ENCODE measurements at places on chromosomes 11 and 22. TPM values are rescaled to one million over a fixed set of nuclear protein-coding genes. Genes with fewer than 3 reads are reported as not detected.

Gene PRR33
- total RNA-seq = not detected

Gene SCO2
- total RNA-seq = 1.8 TPM

Gene HEPHL1
- not detected for total RNA-seq

Gene SBF1
- total RNA-seq = 42.0 TPM

Gene DGCR6
- 0.26 TPM for total RNA-seq

GRCh38 chr11:106656646-106657045, 361.6 kb downstream of the GUCY1A2 start:
- no peak for DNase-seq

- no peak for DNase-seq
Observed at GRCh38 chr11:67031791-67032561, 9.0 kb downstream of the SYT12 start.

DNA sequence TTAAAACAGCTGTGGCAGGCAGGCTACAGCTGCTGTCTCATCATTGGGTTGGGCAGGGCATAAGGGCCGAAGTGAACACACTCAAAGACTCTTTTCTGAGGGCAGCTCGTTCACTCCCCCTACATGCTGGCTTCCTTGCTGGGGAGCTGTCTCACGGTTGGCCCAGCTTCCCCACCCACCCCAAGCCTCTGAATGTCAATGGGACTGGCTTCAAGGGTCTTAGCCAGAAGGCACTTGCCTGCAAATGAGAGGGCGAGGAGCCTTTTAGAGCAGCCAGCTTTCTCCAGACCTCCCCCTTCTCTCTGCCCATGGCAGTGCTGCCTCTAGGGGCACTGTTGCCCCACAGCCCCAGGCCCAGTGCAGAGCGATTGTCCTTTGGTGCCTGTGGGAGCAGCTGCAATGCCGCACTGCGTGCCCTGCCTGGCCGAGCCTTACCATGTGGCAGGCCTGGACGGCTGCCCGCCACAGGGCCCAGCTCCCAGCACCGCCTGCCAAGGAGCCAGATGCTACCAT, 94.7 kb upstream of the RASSF10 start:
- DNase-seq = no peak

DNA sequence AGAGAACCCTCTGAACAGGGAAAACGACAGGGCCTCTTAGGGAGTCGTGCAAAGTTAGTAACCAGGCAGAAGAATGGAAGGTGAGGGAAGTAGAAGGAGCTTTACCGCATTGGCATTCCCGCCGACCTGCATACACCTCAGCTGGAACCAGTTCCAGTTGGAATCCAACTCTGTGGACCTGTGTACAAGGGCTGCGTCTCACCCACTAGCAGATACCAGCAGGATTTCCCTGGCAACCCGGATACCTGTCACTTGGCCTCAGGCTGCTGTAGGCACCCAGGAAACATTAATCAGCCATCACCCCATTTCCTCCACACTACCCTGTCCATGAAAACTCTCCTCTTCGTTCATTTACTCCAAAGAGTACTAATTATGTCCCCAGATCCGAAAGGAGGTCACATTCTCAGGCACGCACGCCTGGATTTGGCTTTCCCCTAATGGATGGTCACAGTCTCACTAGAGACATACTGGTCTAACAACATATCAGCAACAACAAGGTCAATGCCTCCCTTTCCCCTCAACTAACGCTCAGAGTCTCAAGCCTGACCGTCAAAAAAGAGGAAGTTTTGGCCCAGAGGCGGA, 842 bp downstream of the ARFGAP2 start:
- no peak for DNase-seq

DNA sequence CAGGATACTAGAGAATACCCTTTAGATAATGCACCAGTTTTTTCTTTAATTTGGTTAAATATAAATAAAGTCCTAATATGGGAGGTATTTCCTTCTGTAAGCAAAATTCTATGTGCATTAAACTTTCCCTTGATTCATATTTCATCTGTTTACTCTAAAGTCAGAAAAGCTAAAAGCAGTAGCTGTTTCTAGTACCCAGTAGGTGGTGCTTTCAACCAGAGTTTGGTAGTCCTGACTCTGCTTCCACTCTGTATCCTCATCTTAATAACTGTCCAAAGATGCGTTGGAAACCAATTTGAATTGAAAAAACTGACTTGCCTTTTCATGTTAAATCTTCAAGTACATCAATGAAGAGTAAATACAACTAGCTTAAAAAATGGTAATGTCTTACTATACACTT, 1065.2 kb downstream of the JRKL start:
- DNase-seq = no peak

- DNase-seq = no peak
Observed at GRCh38 chr22:20211997-20212753, 55.9 kb downstream of the RTN4R start.

DNA sequence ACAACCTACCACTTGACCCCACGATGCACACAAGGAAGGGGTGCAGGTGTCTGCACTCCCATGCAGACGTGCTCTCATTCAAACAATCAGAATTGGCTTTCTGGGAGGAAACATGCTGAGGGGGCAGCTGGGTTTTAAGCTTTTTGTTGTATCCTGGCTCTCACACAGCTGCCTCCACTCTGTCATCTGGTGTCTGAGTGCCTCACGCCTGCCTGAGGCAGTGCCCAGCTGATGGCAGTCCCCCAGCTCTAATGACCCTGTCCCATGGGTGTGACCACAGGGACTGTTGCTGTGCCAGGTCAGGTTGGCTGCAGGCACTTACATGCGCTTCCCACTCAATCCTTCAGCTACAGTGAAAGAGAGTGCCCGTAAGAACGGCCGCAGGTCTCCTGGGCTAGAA, 53.7 kb downstream of the ARFGAP3 start:
- no peak for DNase-seq

DNA sequence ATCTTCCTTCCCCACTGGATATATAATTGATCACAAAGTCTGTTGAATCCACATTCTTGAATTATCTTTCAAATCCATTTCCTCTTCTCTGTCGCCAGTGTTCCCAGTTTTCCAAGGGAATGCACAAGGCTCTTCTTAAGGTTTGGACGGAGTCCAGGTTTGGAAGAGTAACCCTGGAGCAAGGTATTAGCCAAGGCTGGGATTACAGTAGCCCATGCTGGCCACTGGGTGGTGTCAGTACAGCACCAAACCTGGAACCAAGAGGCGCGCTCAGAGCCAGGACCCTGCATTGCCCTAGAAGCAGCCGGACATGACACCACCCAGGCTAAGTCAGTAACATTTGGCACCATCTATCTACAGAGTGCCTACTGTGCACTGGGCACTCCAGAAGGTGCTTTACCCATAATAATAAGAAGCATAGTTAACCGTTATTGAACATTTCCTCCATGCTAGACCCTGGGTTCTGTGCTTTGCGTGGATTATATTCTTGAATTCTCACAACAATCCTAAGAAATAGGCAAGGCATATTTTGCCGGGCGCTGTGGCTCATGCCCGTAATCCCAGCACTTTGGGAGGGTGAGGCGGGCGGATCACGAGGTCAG, 48.0 kb upstream of the CLPB start:
- peak; percentile 41 for DNase-seq

DNA sequence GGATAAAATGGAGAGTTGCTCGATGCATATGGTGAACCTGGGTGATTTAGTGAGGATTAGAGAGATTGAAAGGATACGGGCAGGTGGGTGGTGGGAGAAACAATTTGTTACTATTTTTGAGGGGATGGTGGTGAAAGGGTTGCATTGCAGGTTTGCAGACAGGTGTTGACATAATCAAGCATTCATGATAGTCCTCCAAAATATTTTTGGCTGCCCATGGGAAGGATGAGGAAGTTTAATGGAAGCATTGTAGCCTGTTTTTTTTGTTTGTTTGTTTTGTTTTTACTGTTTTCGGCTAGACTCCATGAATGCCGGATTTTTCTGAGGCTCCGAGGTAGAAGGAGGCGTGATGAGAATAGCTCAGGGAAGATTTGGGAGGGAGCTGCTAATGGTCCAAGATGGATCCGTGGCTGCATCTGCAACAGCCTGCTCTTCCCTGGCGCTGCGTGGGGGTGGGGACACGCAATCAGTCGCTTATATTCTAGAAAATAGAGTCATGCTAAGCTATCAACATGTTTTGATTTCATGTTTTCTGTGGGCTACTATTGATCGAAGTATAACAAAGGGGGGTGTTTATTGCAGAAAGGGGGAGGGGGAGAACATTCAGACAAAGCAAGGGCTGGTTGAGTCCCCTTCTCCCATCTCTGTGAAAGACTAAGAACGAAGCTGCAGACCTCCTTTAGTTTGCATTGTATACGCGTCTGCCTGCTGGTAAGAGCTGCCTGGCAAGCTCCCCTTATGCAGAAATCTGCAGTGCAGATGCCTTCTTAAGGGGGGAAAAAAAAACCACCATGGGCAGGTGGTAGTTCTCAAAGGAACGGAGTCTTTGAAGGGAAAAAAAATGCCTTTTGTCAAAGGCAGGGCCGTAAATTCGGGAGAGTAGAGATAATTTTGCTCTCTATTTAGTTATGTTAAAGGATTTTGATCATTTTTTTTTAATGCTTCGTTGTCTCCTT, 1.0 kb downstream of the RTN3 start:
- DNase-seq = no peak

GRCh38 chr11:37456746-37457145, 858.7 kb upstream of the RAG2 start:
- no peak for DNase-seq

GRCh38 chr11:96082002-96082899, 158.3 kb upstream of the MTMR2 start:
- DNase-seq = no peak

DNA sequence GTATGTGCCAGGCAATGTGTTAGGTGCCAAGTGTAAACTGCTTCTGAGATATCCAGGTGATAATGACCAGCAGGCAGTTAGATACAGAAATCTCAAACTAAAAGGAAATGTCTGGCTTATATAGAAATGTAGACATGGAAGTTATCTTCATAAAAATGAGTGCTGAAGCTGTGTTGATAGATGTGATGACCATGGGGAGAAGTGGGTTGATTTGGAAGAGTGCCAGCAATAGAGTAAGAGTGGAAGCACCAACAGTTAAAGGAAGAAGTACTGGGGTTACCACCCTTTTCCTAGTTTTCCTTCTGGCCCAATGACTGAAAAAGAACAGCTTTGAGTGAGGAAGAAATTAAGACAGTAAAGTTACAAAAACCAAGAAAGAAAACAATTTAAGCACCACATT, 68.5 kb downstream of the C2CD3 start:
- no peak for DNase-seq

GRCh38 chr11:110327508-110327907, 31.1 kb upstream of the RDX start:
- DNase-seq = no peak

DNA sequence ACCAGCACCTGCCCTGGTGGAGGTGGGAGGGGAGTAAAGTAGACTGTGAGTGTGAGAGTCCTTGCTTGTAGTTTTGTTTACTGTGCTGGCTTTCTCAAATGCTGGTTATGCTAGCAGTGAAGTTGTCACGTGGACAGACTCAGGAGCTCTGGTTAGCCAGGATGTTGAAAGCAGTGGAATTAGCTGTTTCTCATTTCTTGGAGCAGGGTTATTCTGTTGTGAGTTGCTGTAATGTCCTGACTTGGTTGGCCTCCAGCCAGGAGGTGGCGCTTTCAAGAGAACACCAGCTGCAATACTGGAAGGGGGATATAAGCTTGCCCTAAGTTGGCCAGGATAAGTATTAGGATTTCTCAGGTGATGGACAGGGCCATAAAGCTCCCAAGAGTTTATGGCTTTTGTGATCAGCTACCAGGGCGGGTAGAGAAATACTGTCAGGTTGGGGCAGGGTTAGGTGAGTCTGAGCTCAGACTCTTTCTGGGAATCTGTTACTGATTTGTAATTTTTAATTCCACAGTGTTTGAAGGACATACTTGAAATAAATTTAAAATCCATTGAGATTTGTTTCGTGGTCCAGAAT, 13.7 kb downstream of the CYP2D6 start:
- no peak for DNase-seq

DNA sequence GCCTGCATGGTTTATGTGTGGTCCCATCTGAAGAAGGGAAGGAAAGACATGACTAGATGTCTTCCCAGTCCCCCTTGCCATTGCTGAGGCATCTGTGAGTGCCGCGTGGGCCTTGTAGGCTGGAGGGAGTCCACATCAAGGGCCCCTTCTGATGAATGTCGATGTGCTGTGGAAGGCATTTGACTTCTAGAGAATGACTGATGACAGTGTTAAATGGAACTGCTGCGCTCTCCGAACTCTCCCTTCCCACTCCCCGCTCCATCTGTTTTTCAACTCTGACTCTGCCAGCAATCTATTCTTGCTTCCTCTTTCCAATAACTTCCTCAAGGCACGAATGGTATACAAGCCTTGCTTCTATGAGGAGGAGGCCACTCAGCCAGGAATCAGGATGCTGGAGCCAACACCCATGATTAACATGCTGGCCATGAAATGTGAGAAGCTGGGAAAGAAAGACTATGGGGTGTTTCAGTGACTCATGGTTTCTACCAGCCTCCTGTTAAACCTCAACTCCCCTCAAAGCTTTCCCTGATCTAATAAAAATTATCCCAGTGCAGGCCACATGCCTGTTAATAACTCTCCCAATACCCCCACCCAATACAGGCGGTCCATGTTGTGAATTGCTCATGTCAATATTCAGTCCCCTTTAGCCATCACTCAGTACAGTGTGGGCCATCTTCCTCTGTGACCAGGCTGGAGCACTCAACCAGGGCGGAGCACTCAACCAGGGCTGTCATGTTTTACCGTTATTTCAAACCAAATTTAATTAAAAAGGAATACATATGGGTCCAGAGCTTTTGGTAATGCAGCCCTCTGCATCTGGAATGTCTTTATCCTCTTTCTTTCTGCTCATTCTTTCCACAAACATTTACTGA, 46.4 kb upstream of the TBCEL start:
- DNase-seq = no peak

- no peak for DNase-seq
Observed at GRCh38 chr22:37045958-37046357, 5.6 kb upstream of the KCTD17 start.
